Muscle of arm (tissue), 14 donors: ENCODE measurements at places on chromosomes 4 and X. TPM values are rescaled to one million over a fixed set of nuclear protein-coding genes. Genes with fewer than 3 reads are reported as not detected.

The PIGA gene
- polyA plus RNA-seq, result 11.7 TPM

GRCh38 chr4:87058356-87059073, 123.7 kb downstream of the AFF1 start:
- DNase-seq, result no peak

The CSAG1 gene
- not detected for polyA plus RNA-seq

The IGSF1 gene
- polyA plus RNA-seq, result 110 TPM

GRCh38 chr4:8201321-8201781, 2.3 kb downstream of the SH3TC1 start:
- DNase-seq, result no peak

The GLRA2 gene
- 0.20 TPM for polyA plus RNA-seq

- DNase-seq, result no peak
Measured at GRCh38 chr4:141909541-141909940, 273.2 kb downstream of the IL15 start.

DNA sequence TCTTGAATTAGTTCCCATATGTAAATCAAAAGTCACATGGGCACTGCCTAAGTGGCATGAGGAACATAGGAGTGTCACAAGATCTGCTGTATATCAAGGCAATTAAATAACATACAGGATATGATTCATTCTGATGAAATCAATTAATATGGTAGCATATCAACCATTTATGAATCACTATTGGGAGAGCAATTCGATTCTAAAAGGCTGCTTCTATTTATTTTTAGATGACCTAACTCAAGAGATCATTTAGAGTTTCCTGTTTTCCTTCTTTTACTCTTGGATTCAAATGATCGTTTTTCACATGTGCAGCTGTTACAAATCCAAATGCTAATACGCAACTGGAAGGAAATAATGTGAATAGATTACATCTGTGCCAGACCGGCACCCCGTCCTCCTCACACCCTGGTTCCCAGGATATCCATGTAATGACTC, 81.9 kb downstream of the HCCS start:
- no peak for DNase-seq

- DNase-seq, result no peak
Measured at GRCh38 chr4:123871341-123871740, 474.7 kb downstream of the SPRY1 start.

The RBPJ gene
- polyA plus RNA-seq, result 93.8 TPM

GRCh38 chr4:180650273-180650672, 1592.9 kb upstream of the TENM3 start:
- DNase-seq, result no peak

The AR gene
- polyA plus RNA-seq, result 7.7 TPM

The CSAG2 gene
- polyA plus RNA-seq, result not detected

GRCh38 chr4:74838746-74839370, 44.5 kb upstream of the BTC start:
- DNase-seq, result no peak

- DNase-seq, result no peak
Measured at GRCh38 chr4:108107729-108108382, 60.9 kb downstream of the LEF1 start.

The TLR1 gene
- 6.0 TPM for polyA plus RNA-seq

DNA sequence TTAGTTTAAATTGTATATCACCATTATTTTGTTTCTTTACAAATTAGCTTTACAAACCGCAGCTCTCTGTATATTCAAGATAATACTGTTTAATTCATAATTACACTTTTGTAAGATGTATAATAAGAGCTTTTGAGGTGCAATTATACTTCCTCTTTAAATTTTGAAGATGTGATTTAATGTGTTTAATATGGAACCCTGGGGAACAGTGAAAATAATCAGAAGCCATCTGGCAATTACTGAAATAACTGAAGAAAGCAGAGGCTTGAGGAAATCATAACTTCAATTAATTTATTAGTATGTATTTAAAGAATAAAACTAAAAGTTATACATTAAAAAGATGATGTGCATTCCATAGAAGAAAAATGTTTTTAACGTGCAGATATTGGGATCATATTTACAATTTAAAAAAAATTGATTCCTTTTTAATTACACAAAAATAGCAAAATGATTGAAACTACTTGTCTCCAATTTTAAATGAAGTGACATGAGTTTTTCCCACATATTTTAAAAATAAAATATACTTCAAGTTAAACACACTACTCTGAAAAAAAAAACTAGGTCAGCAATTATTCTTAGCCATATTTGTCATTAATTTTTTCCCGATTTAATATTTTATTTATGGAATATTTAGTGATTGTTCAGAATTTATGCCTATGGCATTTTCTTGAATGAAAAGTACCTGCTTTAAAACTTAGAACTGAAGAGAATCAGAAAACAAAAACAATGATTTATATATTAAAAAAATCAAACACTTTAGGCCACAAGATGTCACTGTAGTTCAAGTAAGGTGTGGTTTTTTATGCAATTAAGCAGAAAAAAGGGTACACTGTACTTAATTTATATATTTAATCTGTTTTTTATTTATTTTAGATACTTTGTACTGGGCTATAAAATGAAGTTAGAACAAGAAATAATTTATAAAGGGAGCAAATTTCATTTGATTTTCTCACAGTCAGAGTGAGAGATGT, 942.7 kb upstream of the NDST4 start:
- no peak for DNase-seq

The TREX2 gene
- 1.3 TPM for polyA plus RNA-seq

DNA sequence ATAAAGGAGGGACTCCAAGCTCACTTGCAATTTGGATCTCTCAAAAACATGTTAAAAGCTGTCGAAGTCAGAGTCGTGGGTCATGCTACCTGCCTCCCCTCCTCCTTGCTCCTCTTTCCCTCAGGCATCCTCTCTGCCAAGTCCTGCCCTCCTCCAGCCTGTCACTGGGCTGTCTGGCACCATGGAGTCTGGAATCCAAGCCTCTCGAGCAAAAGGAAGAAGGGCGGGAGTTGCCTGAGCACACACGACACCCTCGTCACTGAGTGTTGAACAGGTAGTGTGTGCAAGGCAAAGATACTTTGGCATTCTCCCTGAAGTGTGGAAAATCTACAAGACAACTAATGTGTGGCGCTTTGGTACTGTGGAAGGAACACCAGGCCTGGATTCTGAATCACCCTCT, 62.2 kb downstream of the HAUS3 start:
- no peak for DNase-seq

DNA sequence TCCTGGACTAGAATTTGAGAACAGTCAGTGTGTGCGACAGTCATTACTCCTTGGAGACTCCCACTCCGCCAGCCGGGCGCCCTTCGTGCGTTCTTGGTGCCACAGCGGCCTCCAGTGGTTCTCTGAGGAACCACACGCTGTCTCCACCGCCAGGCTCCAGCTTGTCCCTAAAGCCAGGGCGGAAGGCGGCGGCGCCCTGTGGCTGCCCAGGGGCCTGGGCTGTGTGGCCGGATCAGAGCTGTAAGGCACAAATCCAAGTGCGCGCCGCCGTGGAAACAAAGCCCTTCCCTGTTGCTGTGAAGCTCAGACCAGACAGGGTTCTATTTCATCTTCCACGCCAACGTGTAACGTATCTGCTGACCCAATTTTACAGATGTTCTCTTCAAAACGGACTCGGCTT, 34.2 kb downstream of the IDS start:
- peak; percentile 78 for DNase-seq

The CT55 gene
- 0.37 TPM for polyA plus RNA-seq

GRCh38 chrX:10288373-10288975, 131.7 kb downstream of the CLCN4 start:
- DNase-seq, result no peak
